GM23248 (cell line): ENCODE measurements at places on chromosomes 11 and 22. TPM values are rescaled to one million over a fixed set of nuclear protein-coding genes. Genes with fewer than 3 reads are reported as not detected.

The LARGE2 gene
- not detected in 2 replicates for polyA plus RNA-seq

The TEF gene
- 2.2 and 2.8 TPM in 2 replicates for polyA plus RNA-seq

The FJX1 gene
- 12.4 and 12.5 TPM in 2 replicates for polyA plus RNA-seq

The GAL3ST1 gene
- not detected in 2 replicates for polyA plus RNA-seq

The HEPN1 gene
- not detected in 2 replicates for polyA plus RNA-seq

The FXYD2 gene
- polyA plus RNA-seq = not detected in 2 replicates

The ME3 gene
- 7.5 TPM in 2 replicates for polyA plus RNA-seq

The MS4A14 gene
- polyA plus RNA-seq = not detected in 2 replicates

- DNase-seq = peak; percentile 95
Observed at GRCh38 chr11:86162239-86162638, 82.3 kb upstream of the EED start.

GRCh38 chr11:5289696-5290095 lies 12.1 kb downstream of the OR51B4 start:
- DNase-seq = peak; percentile 38

GRCh38 chr11:75931124-75931523 lies 116.1 kb downstream of the UVRAG start:
- peak; percentile 69 for DNase-seq

- no peak for DNase-seq
Observed at GRCh38 chr22:29454276-29454675, 15.9 kb downstream of the RFPL1 start.

DNA sequence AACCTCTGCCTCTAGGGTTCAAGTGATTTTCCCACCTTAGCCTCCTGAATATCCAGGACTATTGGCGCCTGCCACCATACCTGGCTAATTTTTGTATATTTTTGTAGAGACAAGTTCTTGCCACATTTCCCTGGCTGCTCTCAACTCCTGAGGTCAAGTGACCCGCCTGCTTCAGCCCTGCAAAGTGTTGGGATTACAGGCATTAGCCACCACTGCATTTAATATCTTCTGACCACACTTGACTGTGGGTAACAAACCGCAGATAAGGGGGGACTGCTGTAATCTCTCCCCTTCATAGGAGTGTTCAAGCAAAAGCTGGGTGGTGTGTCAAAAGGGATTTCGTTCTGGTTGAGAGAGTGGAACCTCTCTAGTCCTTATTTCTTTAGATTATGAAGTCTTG lies 53.4 kb downstream of the GRAMD1B start:
- DNase-seq = no peak

GRCh38 chr22:17087498-17088131 lies 2.8 kb downstream of the IL17RA start:
- no peak for DNase-seq

GRCh38 chr22:27761665-27762064 lies 39.9 kb downstream of the MN1 start:
- DNase-seq = no peak

DNA sequence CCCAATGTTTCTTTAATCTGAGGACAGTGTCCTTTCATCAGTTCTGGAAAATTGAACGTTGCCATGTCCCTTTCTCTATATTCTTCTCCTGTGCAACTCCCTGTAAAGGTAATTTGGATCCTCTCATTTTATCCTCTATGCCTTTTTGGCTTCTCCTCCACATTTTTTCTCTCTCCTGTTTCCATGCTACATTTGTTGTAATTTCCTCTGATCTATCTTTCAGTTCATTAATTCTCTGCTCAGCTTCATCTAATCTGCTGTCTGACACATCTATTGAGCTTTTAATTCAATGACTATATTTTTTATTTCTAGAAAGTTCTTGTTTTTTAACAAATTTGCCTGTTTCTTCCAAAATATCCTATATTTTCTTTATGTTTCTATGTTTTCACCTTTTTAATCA lies 59.3 kb downstream of the RPUSD4 start:
- no peak for DNase-seq

DNA sequence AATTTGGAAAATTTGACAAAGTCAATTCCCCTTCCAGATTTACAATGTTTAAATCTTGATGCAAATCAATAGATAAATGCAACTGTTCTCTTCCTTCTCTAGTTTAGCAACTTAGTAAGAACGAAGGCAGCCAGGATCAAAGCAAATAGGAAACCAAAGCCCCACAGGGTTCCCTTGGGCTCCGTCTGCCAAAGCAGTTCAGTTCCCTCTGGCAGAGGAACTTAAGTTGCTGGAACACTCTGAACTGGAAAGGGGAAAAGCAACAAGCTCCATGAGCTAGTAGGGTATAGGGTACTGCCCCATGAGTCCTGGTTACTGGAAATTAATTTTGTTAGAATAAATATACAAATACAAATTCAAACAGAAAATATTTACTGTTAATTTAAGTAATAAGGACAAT lies 91.3 kb downstream of the RELT start:
- no peak for DNase-seq

- no peak for DNase-seq
Observed at GRCh38 chr11:69828971-69829344, 9.7 kb upstream of the FGF3 start.

DNA sequence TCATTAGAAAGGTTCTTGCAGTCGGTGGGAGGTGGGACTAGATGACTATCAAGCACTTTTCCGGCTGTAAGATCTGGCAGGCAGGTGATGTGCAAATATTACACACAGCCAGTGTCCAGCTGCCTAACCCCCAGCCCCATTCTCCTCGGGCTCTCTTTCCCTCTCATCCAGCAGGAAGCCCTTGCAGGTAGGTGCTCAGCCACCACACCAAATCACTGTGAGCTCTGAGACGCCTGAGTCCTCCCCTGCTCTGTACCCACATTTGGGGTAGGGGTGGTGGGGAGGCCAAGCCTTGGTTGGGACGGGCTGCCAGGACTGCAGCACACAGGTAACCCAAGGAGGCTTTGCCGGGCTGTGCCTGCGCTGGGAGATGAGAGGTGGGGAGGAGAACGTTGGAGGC lies 601 bp downstream of the ART5 start:
- no peak for DNase-seq

- no peak for DNase-seq
Observed at GRCh38 chr11:65853246-65853979, 4.6 kb downstream of the CFL1 start.

DNA sequence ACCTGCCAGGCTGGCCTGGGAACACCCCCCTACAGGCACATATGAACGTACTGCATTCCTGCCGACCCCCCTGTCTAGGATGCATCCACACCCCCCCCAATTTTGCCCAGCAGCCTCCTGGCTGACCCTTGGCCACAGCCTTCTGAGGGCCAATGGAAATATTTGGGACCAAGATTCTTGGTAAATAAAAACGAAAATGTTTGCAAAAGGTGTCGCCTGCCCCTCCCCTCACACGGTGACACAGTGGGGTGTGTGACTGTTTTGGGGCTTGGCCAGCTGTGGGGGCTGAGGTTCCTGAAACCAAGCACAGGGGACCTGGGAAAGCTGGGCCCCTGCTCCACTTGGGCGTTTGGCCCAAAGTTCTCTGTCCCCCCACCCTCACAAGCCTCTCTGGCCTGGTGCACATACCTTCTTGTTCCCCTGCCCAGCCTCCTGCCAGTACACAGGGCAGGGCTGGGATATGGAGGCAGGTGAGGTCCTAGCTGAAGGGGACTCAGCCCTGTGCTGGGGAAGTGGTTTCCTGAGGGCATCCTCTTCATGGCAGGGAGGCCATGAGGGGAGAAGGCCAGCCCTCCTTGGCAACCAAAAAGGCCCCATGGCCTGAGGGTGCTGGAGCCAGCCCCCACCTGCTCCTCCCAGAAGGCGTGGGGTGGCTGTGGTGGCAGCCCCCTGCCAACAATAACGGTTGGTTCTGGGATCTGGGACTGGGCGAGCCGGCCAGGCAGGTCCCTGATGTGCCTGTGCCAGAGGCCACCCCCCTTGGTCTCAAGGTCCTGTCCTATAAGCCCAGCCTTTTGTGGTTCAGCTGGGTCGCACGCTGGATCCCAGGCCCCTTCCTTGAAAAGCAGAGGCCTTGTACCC lies 2.1 kb upstream of the CRACR2B start:
- DNase-seq = no peak

DNA sequence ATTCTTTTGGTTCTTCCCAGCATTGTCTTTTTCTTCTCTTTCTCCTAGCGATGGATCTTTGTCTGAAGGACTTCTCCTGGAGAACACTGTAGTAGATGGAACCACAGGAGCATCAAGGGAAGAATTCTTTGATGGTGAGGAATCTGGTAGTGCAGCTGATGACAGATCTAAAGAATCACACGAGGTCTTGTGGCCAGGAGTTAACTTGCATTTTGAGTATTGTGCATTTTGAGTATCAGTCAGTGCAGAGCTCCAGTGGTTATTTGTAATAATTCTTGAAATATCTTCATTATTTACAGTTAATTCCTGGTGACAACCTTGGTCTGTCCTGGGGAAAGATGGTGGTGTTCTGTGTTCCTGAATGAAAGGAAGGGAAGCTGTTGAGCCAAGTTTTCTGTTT lies 14.5 kb upstream of the POGLUT3 start:
- no peak for DNase-seq

DNA sequence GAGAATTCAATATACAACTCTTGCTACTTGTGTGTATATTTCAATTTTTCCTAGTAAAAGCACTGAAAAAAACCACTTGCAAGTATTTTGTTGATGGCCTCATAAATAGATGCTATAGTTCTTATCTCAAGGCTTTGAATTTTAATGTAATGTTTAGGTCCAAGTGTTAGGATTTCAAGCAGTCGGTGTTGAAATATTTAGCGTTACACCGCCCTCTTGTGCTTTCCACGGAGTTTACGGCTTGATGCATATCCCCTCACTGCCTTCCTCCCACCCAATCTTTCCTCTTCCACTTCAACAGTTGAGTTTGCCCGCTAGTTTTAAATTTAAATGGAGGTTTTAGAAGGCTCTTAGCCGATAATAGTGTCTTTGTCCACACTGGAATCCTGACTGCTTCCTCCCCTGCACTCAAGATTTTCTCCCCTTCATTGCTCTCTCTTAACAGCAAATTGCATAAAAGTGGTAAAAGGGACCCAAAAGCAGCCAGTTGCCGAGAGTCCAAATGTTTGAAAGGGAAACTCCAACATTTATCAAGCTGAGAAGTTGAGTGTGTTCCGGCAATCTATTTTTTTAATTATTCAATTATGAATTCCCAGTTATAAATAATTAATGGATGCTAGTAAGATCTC lies 25.9 kb upstream of the HTATIP2 start:
- peak; percentile 44 for DNase-seq

DNA sequence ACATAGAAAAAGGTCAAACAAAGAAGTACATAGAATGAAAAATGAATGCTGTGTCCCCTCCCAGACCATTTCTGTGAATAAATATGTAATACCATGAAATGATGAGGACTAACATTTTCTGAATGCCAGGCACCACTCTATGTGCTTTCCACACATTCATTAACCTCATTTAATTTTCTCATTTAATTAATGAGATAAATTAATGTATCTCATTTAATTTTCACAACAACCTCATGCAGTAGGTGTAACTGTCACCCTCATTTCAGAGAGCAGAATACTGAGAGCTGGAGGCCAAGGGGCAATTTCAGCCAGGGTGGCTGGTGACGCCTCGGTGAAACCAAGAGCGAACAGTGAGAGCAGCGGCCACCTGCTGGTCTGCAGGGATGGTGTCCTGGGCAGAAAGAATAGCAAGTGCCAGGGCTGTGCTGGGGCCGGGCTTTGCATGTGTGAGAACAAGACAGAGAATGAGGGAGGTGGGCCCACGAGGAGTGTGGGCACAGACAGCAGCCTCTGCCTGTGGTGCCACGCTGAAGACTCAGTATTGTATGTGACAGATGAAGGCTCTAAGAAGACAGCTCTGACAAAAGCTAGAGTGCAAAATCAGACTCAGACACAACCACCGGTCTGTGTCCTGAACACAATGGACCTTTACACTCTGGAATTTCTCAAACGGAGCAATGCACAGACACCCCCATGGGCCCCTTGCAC lies 1.8 kb upstream of the SERPIND1 start:
- DNase-seq = no peak

DNA sequence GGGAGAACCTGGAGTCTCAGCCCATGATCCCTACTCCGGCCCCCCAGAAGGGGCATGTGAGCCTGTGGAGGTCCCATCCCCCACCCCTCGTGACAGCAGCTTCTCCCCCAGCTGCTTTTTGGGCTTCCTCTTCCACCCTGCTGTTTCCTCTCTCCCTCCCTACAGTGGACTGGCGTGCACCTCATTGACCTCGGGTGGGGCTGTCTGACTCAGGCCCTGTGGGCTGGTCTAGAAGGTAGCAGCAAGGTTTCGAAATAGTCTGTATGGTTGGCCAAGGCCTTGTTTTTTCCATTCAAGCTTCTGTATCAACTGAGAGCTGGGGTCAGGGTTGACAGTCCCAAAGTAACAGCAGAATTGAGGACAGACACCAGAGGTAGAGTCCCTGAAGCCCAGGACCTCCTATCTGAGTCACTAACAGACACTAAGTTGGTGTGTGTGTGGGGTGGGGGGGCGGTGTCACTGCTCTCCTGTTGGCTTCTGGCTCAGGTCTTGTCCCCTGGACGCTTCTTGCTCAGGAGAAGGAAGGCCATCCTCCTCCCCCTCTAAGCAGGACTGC lies 7.7 kb downstream of the SLC37A2 start:
- peak; percentile 90 for DNase-seq

GRCh38 chr11:124746621-124747243 lies 5.3 kb downstream of the VSIG2 start:
- DNase-seq = peak; percentile 84

DNA sequence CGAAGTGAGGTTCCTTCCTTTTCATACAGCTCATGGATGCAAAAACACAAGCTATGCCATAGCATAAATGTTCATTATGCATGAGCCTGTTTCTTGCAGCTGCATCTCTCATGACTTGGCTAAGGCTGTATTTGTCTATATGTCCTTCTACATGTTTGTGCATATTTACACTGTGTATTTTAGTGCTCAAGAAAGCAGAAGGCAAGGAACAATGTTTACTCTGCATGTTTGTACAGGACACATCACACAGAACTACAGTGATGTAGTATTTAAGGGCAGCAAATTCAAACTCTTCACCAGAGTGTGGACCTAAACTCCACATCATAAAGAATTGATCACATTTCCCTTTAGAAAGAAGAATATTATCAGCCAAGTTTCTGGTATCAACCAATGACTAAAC lies 170.3 kb downstream of the CADM1 start:
- no peak for DNase-seq

DNA sequence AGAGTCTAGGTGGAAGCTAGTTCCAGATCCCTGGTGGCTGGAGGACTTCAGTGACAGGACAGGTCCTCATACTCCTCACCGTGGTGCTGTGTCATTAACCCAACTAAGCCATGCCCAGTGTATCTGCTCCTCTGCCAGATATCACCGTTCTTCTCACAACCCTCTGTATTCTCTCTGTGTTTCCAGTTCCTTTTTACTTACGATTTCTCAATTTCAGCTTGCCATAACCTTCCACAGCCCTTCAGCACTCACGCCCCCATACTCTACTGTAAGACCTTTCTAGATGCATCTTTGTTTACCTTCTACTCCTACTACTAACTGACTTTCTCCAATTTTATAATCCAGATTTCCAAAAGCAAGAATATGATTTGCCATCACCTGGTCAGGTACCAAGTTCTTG lies 26.1 kb upstream of the RIC3 start:
- DNase-seq = no peak

- no peak for DNase-seq
Observed at GRCh38 chr22:50522806-50523438, 2.5 kb downstream of the SCO2 start.

DNA sequence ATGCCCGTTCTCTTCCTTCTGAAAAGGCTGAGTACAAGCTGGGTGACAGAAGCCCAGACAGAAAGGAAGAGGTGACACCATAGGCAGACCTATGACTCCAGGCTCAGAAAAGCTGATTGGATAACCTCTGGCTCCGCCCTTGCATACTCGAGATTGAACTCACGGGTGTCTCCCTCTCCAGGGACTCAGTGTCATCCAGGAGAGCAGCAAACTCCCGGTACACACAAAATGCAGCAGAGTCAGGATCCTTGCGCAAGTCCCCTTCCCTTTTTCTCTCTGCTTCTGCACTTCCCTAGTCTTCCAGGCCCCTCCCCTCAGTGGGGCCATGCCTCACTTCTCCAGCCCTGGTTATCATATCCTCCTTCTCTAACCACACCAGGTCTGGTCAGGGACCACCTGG lies 9.8 kb downstream of the SCN4B start:
- peak; percentile 13 for DNase-seq
